ENCODE measurements at places on chromosomes 12 and 14. TPM values are rescaled to one million over a fixed set of nuclear protein-coding genes. Genes with fewer than 3 reads are reported as not detected.
A peak's percentile ranks its signal among the peaks of the same experiment; 100 is the strongest.

DNA sequence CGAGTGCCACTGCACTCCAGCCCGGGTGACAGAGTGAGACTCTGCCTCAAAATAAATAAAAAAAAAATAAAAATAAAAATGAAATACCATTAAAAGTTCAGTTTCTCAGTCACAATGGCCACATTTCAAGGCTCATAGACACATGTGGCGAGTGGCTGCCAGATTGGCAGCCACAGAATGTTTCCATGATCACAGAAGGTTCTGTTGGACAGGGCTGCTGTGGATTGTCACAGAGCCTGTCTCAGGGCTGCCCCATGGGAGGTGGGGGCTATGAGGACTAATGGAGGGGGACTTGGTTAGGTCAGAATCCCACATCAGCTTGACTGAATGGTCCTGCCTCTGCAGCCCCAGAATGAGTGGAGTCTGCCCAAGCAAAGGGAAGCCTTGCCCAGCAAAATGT is 3.8 kb upstream of the PLA2G1B start:
- DNase-seq: no peak

DNA sequence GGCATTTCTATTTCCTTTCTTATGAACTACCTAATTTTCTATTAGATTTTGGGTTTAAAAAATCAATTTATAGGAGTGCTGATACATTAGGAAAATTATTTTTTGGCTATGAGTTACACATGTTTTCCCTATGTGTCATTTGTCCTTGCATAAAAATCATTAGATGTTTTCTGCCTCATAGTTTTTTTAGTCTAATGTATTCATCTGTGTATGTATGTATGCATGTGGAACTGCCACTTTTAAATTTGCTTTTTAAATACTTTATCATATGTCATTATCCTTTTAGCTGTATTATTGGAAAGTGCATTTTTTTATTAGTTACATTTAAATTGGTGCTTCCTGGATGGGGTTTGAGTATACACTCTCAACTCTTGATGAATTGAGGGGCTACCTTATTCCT is 78.7 kb upstream of the CEP83 start:
- DNase-seq: no peak

Gene MYO1H
- not detected for total RNA-seq

- DNase-seq: no peak
These were observed 143.9 kb downstream of the SYNE2 start for GRCh38 chr14:63996625-63997220.

DNA sequence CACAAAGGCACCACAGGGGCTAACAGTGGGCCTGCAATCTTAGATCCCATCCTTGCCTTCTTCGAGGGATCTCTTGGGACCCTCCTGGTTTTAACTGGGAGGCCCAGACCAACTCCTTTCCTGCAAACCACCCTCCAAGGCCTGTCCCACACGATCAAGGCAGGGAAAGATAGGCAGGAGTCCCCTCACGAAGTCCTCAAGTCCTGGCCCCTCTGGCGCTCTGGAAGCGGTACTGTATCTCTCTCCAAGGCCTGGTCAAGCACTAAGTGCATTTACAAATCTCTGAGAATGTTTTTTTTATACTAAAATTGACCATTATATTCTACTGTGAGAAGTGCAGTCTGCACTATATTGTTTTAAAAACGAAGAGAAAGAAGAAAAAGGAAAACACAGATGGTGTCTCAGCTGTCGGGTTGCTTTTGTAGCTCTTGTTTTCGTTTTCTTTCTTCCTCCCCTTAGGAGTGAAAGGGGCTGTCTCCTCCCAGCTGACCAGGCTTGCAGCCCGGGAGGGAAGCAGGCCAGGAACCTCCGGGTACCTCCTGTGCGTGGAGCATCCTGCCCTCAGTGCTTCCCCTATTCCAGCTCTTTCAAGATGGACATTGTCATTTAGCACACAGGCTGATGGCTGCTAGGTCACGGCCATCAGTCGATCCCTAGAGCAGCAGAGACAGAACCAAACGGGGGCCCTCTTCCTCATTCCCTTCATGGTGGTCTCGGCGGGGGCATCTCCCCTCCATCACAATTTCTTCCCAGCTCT is 56.7 kb downstream of the FAM222A start:
- DNase-seq: no peak

DNA sequence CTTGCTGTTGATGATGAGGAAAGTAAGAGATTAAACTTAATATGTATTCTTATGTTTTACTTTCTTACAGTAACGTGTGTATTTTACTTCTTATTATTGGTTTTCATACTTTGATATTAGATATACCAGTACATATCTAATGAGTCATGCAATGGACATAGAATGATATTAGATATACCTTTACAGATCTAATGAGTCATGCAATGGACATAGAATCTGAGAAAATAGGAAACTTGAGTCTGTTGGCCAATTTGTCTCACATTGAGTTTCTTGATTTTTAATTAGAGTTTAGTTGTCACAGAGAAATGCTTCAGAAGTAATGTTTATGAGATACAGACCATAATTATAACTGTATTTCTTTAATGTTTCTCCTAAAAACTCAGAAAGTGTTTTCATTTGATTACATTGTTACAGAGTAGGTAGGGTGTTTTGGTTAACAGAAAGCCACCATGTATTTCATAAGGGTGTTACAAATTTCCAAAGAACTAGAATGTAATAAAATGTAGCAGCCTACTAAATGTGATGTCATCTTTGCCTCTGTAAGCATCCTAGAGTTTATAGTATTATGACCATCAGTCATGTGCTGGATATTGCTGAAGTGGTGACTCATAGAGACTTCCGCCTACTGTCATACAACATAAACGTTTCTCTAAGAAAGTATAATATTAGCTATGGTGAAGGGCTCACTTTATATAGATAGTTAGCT is 3.0 kb downstream of the GAS2L3 start:
- DNase-seq: peak; percentile 95

DNA sequence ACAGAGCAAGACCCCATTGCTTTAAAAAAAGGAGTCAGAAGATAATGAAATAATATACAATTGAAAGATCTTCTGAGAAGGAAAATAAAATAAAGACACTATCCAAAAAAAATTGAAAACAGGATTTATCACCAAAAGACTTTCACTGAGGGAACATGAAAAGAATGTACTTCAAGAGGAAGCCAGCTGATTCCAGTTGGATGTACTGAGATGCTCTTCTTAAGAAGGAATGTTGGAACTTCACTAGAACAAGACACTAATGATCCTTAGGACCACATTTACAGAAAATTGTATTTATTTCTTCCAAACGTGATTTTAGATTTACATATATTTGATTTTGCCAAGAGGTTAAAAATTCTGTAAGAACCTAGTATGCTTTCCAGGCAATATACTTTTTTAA is 65.6 kb upstream of the CNOT2 start:
- no peak for DNase-seq

DNA sequence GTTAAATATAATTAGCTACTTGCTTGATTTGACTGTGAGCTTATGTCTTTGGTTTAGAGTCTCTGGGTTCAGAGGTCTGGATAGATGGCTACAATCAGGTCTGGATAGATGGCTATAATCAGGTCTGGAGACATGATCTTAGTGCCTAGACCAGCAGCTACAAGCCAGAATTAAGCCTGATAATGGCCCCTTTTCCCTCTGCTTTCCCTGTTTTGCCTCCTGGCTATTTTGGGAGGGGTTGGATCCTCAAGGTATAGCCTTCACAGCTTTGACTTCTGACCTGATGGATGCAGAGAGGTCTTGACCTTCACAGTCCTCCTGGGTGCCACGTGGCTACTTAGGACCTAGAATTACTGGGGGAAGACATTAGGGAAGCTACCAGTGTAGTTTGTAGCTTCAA is 877.7 kb downstream of the GALC start:
- DNase-seq: no peak

GRCh38 chr12:23008623-23009022 is 383.7 kb downstream of the ETNK1 start:
- peak; percentile 0 for DNase-seq

DNA sequence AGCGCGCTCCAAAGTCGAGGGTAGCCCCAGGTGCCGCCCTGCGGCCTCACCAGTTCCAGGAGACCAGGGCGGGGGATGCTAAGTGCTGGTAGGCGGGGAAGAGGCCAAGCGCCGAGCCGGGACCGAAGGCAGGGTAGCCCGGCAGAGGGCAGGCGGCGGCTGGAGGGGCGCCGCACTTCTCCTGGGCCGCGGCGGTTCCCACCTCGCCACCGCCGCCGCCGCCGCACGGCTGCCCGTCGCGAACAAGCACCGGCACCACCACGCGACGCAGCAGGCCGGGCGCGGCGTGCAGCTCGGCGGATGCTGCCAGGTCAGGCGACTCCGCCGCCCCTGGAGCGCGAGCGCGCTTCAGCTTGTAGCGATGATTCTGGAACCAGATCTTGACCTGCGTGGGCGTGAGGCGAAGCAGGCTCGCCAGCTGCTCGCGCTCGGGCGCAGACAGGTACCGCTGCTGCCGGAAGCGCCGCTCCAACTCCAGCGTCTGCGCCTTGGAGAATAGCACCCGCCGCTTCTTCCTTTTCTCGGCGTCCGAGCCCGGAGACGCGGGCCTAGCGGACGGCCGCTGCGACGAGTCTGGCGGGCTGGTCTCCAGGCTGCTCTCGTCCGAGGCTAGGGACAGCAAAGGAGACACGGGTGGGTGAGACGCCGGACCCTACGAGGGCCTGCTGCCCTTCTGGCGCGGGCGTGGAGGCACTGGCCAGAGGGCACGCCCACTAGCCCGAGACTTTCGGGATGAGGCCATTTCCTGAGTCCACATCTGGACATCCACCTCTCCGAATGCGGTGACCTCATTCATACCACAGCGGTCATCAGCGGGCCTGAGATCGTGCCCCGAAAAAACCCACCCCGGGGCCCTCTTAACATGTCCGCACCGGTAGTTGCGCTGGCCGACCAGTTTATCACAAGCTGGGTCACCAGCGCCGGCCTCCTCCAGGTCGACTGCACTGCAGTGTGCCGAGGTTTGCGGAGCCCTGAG is 1.3 kb downstream of the NKX2-8 start:
- DNase-seq: peak; percentile 19

DNA sequence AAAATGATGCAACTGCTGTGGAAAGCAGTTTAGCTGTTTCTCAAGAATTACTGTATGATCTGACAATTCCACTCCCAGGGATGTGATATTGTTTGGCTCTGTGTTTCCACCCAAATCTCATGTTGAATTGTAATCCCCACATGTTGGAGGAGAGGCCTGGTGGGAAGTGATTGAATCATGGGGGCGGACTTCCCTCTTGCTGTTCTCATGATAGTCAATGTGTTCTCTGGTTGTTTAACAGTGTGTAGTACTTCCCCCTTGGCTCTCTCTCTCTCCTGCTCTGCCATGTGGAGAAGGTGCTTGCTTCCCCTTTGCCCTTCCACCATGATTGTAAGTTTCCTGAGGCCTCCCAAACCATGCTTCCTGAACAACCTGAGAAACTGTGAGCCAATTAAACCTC is 93.4 kb upstream of the CPM start:
- no peak for DNase-seq

DNA sequence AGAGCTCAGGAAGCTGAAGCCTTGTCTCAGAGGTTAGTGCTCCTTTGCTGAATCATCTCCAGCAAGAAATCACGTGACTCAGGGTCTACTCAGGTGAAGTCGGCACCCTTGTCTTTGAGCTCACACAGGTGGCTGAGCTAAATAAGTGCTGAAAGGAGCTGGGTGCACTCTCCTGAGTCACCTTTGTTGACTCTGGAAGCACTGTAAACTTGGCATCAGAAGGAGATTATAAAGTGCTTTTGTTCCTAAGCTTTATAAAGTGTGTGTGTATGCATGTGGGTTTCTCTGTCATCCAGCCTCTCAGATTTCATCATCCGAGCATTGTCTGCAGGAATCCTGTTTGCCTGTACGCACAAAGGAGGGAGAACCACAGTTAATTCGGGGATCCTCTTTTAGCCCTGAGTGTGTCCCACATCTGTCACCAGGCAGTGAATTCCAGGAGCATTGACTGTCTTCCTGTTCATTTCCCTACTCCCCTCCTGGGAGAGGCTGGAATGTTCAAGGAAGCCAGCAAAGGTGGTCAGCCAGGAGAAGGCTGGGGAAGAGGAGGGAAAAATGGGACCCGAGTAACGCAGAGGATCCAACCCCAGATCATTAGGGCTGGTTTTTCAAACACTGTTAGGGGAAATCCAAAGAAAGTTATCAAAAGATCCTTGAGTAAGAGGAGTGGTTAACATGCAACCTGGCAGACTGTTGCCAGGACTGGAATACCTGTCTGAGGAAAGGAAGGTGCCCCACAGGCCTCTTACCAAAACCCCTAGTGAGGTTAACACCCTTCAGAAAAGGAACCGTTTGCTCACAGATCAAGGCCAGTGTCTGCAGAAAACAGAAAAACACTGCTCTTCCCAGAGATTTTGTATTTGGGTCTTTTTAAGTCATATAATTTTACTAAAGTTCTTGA is 157.5 kb upstream of the HIF1A start:
- DNase-seq: peak; percentile 71

GRCh38 chr12:52992699-52993557 is 13.3 kb upstream of the EIF4B start:
- no peak for DNase-seq

Gene LMNTD1
- total RNA-seq: not detected

GRCh38 chr14:37643701-37644100 is 48.3 kb downstream of the TTC6 start:
- DNase-seq: no peak

Gene ANO4
- total RNA-seq: 13.8 TPM

Gene MANSC4
- not detected for total RNA-seq

Gene PPP1R36
- total RNA-seq: 3.5 TPM

DNA sequence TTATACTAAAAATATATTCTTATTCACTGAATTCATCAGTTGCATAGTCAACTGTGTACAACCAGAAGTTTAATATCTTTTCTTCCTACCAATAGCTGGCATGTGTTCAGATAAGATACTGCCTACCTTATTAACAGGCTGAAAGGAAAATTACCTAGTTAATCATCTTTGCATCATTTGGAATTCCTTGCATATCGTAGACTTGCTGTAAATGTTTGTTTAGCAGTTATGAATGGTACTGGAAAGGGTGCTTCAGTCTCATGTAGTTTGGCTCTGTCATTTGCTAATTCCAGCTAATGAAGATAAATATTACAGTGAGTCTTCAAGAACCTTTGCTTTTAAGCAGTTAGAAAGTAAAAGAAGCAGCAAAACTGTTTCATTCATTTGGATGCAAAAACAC is 84.4 kb downstream of the PPHLN1 start:
- no peak for DNase-seq

- peak; percentile 67 for DNase-seq
These were observed 6.8 kb upstream of the HNF1A start for GRCh38 chr12:120971299-120972180.

Gene PTPN21
- 14.2 TPM for total RNA-seq

Gene CAND1
- 132 TPM for total RNA-seq

Gene SERPINA12
- not detected for total RNA-seq

- no peak for DNase-seq
These were observed 116.5 kb downstream of the METTL25 start for GRCh38 chr12:82474798-82475184.

GRCh38 chr12:96489392-96490056 is at the start of gene CFAP54:
Gene CFAP54, plus strand, starts transcription at chr12:96489577. Its CDS starts 33 bp downstream, at chr12:96489610.
- DNase-seq: peak; percentile 93

Gene GNB3
- 3.9 TPM for total RNA-seq

GRCh38 chr14:52835122-52835903 is 43.9 kb upstream of the GNPNAT1 start:
- DNase-seq: peak; percentile 78

GRCh38 chr14:104353921-104354701 is 215.7 kb downstream of the KIF26A start:
- DNase-seq: no peak

Gene LACRT
- total RNA-seq: not detected
